Lower lobe of right lung (tissue), 2 donors: ENCODE measurements at places on chromosomes 3 and 15.

GRCh38 chr3:12948891-12949711 is 107.7 kb upstream of the RPL32 start:
- peak; percentile 68 for DNase-seq

DNA sequence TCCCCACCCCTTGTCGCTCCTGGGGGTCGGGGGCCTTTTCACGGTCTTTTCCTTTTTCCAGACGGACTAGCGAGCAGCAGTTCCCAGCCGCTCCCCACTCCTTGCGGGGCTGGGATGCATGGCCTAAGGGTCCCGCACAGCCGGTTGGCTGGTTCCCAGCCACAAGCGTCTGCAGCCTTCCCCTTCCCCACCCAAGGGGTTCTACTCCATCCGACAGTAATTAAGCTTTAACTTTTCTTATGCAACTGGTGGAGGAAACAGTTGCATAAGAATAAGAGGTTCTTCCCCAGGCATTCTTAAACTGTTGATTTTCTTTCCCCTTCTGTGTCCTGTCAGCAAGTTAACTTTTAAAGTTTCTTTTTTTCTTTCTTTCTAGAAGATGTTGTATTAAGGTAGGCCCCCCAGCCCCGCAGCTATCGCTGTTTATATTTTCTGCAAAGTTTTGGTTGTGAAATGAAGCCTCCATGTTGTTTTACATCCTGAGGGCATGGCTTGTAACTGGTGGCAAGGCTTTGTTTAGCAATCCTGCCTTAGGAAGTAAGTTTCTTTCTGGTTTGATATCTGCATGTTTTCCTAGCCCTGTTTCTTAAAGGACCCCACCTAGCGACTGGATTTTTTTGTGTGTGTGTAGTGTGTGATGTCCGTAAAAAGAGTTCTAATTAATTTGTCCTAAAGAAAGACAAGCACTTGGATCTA is 207.5 kb downstream of the ZNF385D start:
- DNase-seq: no peak

DNA sequence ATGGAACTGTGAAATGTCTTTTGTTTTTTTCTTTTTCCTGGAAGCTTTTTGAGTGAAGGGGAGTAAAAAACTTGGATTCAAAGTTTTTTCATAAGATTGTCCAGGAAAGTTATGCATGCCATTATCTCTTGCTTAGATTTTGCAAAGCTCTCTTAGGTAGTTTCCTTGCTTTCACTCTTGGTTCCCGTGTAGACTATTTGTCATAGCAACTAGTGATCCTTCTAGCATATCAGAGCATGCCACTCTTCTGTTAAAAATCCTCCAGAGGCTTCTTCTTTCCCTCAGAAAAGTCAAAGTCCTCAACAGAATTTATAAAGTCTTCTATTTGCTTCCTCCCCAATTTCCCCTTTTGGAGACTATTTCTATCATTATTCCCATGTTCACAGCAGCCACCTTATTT is 21.1 kb downstream of the GTF2E1 start:
- no peak for DNase-seq

DNA sequence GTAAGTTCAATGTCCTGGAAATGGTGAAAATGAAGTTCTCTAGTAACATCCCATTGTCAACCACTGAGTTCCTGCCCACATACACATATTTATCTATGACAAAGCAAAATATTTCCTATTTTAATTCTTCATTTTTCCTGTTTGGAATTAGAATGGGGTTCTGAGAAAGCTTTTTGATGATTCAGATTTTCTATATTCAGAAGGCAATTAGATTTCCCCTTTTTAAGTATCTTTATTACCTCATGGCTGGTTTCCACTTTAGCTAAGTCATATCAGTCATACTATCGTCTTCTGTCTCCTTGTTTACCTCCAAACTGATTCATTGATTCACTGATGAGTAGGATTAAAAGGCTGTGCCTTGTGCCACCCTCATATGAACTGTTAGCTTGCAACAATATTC is 17.9 kb downstream of the ETFA start:
- DNase-seq: no peak

DNA sequence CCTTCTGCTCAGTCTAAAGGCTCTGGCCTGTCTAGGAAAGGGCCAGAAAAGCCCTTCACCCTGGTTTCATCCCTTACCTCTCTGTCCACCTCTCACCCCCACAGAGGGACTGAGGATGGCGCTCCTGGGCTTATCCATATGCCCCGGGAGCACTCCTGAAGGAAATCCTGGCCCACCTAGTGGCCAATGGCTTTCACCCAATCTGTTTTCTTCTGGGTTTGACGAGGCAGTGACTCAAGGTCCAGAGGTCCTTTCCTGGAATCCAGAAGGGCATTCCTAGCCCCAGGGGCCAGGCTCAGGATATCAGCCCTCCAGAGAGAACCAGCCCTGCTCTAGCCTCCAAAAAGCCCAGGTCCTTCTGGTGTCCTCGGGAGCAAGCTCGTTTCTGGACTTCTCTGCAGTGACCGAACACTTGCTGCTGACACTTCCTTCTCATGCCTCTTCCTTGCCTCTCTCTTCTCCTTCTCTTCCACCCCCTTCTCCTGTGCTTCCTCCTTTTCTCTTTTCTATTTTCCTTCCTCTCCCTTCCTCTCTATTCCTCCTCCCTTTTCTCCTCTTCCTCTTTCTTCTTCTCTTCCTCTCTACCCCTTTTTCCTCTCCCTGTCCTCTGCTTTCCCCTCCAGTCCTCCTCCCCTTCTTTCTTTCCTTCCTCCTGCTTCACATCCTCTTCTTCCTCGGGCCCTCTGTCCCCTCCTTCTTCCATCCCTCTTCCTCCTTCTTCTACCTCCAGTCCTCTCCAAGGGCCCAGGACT is 59.6 kb downstream of the RHCG start:
- no peak for DNase-seq

GRCh38 chr15:60840703-60841411 is 361.9 kb upstream of the ICE2 start:
- no peak for DNase-seq
